ENCODE measurements at places on chromosomes 3 and 15.

DNA sequence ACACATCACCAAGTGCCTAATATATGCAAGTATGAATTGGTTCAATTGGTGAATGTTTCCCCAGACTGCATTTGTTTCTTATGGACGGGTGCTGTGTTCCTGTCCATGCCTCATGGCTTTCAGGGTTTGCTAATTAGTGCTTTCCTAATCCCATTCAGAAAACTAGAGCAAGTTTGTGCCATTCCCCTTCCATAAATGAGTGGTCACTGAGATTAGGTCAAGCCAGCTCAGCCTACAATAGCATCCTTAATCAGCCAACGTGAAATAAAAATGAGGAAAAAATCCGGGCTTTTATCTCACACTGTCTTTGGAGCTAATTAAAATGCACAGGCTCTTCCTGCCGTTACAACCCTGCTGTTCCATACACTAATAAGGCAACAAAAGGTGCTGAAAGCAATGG lies 788.8 kb downstream of the ROBO1 start:
- no peak for DNase-seq

GRCh38 chr3:155995525-155996370 lies 124.6 kb upstream of the KCNAB1 start:
- no peak for DNase-seq

DNA sequence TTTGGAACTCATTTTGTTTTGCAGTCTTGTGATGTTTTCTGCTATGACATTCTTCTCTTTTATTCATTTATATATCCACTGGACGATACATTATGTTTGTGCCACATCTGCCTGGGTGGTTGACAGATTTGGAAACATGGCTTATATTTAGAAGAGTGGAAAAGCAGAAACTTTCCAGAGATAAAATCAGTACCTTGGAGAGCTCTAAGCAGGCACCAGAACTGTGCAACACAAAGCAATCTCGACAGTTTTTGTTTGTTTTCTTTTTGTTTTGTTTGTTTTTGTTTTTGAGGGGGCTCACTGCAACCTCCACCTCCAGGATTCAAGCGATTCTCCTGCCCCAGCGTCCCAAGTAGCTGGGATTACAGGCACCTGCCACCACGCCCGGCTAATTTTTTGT lies 45.5 kb downstream of the SYN2 start:
- DNase-seq = no peak

DNA sequence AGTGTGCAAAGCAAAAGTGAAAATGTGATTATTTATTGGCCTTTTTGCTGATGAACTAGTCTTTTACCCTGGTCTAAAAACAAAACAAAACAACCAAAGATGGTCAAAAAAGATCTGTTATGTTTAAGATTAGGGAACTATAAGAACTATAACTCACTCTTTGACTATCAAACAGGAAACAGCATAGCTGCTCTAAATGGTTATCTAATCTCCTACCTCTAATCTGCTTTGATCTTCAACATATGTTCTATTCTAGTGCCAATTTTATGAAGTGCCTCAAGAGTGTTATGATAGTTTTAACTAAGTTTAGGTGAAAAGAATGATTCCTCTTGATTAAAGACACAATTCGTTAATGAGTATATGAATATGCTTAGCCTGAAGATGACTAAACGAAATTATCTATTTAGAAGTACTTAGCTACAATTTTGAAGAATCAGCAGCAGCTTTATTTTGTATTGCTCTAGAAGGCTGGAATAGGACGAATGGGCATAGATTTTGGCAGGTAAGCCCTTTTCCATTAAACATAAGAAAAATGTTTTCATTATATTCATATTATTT lies 46.0 kb downstream of the SETD2 start:
- no peak for DNase-seq

GRCh38 chr3:52931328-52931727 lies 34.0 kb upstream of the STIMATE start:
- DNase-seq = no peak

DNA sequence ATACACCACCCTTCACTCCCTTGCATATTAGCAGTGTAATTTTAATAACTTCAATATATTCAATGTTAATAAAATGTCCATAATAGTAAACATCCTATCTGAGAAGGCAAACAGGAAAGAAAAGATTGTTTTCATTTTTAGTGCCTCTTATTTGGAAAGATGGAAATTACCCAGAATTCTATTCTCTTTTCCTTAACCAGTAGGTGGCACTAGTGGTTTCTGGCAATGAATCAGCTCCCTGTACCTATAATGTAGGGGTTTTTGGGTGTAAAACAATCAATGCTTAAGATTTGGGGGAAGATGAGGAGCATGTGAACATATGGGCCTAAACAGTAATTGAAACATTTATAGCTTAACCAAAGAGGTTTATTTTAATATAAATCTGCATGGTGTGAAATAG lies 5.7 kb upstream of the SEMA6D start:
- no peak for DNase-seq

DNA sequence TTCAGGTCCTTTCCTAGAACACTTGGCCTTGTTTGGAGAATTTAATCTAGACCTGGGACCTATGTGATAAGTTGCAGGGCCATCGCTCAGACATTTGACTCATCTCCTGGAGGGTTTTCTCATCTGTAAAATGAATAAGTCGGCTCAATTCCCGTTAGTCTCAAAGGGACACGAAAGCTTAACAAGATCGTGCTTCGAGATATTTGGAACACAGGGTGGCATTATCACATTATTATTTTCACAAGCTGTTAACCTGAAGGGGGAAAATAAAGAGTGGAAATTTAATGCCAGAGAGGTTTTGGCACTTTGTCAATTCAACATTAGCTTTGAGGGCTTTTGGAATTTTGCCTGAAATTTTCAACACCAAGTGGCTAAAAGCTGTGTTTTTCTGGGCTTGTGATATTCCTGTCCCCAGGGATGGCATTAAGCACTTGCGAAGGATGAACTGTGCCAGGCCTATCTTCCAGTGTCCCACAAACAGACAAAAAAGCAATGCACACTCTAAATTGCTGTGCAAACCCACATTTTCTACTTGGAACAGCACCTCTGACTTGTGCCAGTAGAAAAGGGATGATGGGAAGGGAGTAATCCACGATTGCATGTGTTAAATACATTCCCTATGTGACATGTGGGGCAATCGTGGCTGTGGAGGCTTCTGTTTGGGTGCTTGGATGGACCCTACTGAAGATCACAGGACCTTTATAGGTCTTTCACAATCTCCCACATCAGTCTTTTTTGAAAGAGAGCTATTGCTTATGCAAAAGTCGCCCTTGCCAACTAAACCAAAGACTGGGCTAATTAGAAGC lies 478.7 kb downstream of the MFSD1 start:
- DNase-seq = no peak

- peak; percentile 87 for DNase-seq
Measured at GRCh38 chr3:120561251-120562045, 34.7 kb upstream of the NDUFB4 start.

DNA sequence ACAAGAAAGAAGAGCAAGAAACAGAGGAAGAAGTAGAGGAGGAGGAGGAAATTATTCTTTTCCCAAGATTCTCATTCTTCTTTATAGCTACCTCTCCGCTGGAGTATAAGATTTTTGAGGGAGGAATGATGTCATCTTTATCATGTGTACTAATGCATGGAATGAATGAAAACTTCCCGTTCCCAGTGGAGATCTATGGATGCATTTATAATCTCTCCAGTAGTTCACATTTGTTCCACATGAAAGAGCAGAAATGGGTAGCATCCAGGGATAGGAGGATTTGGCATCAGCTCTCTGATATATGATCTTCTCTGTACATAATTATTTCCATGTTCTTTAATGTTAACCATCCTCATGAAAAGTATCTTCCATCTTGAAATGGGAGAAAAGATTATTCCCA lies 244.4 kb downstream of the ADAMTSL3 start:
- DNase-seq = no peak

GRCh38 chr3:162540421-162540820 lies 1043.8 kb downstream of the OTOL1 start:
- no peak for DNase-seq

- no peak for DNase-seq
Measured at GRCh38 chr3:10666621-10667020, 149.4 kb upstream of the SLC6A11 start.

All from ascending aorta (tissue), 2 donors.